Fibroblast of skin of left biceps (primary cell): ENCODE measurements at places on chromosomes 2 and 18.

DNA sequence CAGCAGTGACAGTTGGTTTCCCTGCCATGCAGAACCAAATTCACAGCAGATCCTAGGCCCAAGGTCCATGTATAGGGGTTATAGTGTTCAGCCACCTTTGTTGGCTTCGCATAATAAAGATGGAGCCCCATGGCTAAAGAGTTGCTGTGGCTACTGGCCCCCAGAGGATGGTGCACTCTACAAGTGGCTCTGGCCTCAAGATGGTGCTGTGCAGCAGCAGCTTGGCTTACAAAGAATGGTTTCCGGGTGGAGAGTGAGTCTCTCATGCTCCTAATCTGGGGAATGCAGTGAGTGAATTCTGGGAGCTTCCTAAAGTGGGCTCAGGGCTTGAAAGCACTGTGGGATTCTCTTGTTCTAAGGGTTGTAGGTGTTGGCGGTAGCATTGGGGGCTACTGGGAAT, 1199.7 kb downstream of the CNTNAP5 start:
- no peak for DNase-seq

- no peak for DNase-seq
Measured at GRCh38 chr2:199627417-199627816, 169.7 kb upstream of the SATB2 start.

GRCh38 chr18:70931942-70932814, 643.3 kb downstream of the SOCS6 start:
- no peak for DNase-seq

DNA sequence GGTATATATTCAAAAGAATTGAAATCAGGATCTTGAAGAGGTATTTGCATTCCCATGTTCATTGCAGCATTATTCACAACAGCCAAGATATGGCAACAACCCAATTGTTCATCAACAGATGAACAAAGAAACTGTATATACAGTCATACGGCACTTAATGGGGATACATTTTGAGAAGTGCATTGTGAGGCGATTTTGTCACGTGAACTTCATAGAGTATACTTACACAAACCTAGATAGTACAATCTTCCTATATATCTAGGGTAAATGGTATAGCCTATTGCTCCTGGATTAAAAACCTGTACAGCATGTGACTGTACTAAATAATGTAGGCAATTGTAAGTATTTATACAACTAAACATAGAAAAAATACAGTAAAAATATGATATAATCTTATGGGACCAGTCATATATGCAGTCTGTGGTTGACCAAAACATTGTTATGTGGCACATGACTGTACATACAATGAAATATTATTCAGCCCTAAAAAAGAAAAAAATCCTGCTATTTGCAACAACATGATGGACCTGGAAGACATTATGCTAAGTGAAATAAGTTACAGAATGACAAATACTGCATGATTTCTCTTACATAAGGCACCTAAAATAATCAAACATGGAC, 9.2 kb upstream of the BBS5 start:
- no peak for DNase-seq

GRCh38 chr2:53768242-53768542, 588 bp downstream of the CHAC2 start:
- DNase-seq: no peak

- no peak for DNase-seq
Measured at GRCh38 chr2:207243601-207244000, 77.9 kb upstream of the KLF7 start.

DNA sequence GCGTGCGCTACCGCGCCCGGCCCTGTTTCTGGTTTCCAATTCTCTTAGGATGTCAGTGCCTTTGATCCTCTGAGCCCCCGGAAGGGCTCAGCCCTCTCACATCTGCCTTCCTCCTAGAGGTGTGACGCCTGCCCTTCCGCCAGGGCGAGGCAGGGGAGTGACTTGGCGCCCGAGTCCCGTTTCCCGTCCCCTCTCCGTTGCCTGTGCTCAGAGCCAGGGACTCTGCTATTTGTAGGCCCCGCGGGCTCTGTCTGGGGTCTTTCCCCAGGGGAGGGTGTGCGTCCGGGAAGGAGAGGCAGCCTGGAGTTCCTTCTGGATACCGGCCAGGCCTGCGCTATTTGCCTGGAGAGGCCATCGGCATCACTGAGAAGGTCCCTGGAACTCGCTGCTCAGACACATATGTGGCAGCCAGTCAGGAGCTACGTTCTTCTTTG, 103.7 kb upstream of the TAF1B start:
- no peak for DNase-seq

DNA sequence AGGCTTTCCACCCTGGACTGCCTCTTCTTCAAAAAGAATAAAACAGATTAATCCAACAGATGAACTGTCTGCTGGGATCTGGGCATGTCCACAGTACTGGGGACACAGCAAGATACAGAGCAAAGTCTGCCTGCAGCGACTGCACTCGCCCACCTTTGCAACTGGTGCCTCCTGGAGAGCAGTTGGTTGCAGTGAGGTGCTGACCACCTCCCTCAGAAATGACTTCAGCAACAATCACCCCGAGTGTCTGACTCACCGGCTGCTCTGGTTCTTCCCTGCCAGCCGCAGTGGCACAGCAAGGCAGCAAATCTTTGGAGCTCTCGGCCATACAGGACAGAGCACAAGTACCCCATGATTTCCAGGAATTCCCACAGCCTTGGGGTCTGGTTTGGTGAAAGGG, 179.7 kb downstream of the ANAPC1 start:
- DNase-seq: no peak

- DNase-seq: no peak
Measured at GRCh38 chr2:239671471-239671870, 270.7 kb upstream of the HDAC4 start.

DNA sequence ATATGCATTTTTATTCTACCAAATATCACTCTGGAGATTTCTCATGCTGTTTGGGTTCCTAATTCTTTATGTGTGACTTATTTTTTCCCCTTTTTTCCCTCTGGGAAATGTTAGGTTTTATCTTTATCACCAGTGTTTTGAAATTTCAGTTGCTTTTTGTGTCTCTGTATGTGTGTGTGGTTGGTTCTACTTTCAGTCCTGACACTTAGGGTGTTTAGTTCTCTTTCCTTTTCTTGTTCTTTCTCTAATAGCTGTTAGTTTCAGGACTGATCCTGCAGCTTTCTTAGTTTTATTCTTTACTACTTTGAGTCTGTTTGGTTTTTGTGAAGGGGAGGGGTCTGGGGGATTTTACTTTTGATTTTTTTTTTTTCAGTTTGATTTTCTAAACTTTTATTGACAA, 23.1 kb downstream of the PPM1B start:
- no peak for DNase-seq

DNA sequence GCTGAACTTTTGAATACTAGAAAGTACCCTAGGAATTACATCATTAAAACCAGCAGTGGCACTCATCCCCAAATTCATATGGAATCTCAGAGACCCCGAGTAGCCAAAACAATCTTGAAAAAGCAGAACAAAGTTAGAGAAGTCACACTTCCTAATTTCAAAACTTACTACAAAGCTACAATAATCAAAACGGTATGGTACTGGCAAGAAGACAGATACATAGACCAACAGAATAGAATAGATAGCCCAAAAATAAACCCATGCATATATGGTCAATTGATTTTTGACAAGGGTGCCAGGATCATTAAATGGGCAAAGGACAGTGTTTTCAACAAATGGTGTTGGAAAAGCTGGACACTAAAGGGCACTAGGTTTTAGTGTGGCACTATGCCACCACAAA, 176.0 kb upstream of the NDUFV2 start:
- DNase-seq: no peak

DNA sequence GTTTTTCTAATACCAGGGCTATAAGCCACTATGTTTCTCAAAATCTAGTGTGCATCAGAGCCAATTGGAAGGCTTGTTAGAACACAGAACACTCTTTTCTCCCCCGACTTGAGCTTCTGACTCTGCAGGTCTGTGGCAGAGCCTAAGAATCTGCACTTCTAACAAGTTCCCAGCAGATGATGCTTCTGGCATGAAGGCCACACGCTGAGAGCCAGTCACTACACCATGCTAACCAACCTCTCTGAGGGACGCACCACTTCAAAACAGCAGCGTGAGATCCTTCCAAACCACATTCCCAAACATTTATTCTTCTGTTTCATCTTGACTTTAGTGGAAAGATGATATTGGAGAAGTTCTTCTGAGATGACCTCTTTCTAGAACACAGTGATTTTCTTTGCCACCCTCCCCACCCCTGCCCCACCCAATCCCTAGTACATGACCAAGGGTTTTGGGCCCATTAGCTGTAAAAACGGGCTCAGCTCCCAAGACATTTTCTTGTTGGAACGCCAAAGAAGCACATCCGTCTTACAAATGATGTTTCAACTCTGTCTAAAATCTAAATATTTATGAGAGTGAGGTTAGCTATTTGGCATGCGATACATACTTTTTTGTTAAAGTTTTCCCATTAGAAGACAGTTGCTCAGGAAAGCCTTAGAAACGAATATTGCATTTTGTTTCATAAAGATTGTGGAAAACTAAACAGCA, 391.9 kb downstream of the TMEM182 start:
- no peak for DNase-seq

DNA sequence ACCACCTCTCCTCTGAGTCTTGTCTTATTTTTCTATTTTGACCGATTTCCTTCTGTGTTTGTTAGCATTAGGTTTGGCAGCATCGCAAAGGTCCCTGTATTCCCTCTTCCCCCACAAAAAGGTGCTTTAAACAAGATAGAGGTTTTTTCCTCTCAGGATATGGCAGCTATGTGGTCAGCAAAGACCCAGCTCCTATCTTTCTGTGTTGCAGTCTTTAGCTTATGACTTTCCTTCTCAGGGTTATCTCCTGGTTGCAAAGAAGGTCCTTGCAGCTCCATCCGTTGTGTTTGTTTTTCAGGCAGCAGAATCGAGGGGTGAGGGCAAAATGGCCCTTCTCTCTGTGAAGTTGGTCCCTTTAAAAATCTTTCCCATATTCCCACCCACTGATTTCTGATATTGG, 38.4 kb downstream of the GALNT1 start:
- no peak for DNase-seq
